NCI-H1436 (cell line): ENCODE measurements at places on chromosomes 3 and 15.

GRCh38 chr3:187706971-187707370 lies 4.6 kb upstream of the RTP2 start:
- DNase-seq, result no peak

GRCh38 chr3:11128682-11129632 lies 25.3 kb upstream of the HRH1 start:
- no peak for DNase-seq

DNA sequence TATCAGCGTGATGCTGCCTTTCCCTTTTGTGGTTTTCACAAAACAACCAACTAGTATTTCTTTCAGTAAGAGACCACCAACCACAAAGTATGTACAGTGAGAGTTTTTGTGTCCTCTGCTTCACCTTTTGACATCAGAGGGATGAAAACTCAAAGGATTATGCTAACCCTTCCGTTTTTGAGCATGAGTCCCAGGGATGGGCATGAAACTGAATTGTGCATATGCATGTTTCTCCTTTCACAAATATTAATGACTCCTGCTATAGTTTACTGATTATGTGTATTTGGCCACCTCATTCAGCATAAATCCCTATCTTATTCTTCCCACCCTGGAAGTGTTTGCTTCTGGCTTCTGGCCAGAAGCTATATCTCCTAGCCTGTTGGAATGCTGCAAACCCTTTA lies 59.2 kb downstream of the RSRC1 start:
- no peak for DNase-seq

DNA sequence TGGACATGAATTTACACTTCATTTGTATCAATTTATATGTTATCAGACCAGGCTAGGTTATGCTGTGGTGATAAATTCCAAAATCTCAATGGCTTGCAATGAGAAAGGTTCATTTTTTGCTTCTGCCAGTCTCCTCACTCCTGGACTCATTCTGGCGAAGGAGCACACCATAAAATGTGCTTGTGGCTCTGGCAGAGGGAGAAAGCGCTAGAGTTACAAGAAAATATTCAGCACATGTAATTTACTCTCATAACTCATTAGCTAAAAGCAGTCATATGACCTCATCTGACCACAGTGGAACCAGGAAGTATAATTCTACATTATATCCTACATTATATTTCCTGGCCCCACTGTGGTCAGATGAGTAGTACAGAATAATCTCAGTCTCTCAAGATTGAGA lies 193.8 kb downstream of the BCHE start:
- no peak for DNase-seq

DNA sequence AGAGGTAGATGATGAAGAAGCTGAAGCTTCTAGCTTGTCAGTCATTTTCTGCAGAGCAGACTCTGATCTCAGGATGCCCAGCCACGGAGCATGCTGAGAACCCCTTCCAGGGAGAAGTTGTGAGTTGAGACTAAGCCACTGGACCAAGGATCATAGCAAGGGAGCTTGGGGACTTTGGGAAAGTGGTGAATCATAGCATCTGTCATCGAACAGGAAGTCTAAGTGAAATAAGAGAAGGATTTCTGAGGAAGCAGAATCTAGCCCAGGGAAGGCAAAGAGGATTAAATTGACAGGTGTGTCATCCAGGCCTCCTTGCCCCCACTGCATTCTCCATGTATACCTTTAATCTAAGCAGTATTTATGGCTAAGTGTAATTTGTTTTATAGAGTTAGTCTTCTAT lies 71.8 kb upstream of the TMEM108 start:
- no peak for DNase-seq

- no peak for DNase-seq
These were observed 61.9 kb upstream of the BNC1 start for GRCh38 chr15:83346342-83346741.

DNA sequence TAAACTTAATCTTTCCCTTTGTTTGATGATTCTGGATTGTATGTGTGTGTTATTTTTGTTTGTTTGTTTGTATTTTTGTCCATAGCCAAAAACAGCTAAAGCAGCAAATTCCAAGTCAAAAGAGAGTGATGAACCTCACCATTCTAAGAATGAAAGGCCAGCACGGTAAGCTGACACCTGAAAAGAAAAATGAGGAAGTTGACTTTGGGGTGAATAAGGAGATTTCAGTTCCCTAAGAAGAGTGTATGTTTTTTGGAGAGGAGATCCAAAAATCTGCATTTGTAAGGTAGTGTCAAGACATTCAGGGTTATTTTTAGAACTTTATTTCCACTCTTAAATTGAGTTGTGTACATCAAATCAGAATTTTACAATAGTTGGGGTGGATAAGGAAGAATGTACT lies 52.3 kb upstream of the UTS2B start:
- DNase-seq, result no peak
